ENCODE measurements at places on chromosomes 1 and 21.

GRCh38 chr1:34898330-34898761, 31.1 kb downstream of the DLGAP3 start:
- DNase-seq, result no peak

GRCh38 chr1:47562799-47563198, 125.0 kb downstream of the FOXD2 start:
- no peak for DNase-seq

DNA sequence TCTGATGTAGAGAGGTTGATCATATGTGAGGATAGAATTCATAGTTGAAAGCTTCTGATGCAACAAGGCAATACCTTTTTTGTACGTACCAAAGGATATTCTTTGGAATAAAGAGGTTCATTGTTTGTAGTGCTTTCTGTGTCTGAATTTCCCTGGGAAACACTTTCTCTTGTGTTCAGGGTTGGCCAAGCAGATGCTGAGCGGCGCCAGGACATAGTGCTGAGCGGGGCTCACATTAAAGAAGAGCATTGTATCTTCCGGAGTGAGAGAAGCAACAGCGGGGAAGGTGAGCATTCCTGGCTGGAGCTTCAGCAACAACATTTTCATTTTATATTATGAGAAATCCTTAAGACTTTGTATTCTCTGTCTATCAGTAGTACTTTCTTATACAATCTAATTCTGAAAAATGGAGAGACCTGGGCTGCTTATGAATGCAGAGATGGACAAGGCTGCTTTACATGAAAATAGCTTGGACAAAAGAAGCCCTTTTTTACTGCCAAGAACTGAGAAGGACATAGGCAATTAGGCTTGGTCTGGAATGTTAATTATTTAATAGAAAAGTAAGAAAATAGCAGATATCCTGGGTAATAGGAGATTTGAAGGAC, 85.2 kb downstream of the KIF1B start:
- no peak for DNase-seq

GRCh38 chr1:15424146-15424667, 14.0 kb upstream of the CTRC start:
- DNase-seq, result no peak

GRCh38 chr1:223401873-223402789, 8.9 kb downstream of the CCDC185 start:
- DNase-seq, result no peak

GRCh38 chr1:92985101-92985500, 23.8 kb upstream of the DIPK1A start:
- DNase-seq, result no peak

GRCh38 chr1:230431527-230431926, 5.4 kb upstream of the PGBD5 start:
- DNase-seq, result no peak

GRCh38 chr1:211775170-211775569, 55.4 kb downstream of the LPGAT1 start:
- DNase-seq, result no peak

DNA sequence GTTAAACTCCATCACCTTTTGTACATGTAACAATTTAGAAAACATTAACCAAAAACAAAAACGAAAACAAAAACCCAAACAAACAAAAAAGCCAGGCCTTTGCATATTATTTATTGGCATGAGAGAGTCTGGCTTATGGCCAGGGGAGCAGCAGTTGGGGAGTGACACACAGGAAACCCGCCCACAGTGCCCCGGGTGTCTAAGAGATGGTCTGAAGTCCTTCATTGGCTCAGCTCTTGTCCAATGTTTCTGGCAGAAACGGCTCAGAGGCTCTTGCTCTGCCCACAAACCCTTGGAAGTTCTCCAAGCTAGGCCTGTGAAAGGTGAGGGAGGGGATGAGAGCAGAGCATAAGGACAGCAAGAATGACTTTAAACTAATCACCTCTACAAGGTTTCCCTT, 131.5 kb downstream of the CNIH3 start:
- no peak for DNase-seq

DNA sequence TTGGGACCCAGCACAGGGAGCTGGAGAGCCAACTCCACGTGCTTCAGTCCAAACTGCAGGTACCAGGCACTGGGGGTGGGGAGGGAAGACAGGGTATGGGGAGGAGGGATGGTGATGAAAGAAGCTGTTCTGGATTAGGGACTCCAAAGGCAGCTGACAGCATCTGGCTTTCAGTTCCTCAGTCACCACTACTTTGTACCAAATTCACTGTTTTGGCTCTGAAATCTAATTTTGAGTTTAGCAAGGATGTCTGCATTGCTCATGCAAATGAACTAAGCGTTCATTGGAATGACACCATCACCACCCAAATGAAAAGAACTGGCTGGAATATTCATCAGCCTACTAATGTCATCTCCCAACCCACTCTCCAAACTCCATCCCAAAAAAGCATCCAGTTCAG, 8.7 kb downstream of the C1orf74 start:
- DNase-seq, result no peak

GRCh38 chr1:30472009-30472408, 251.4 kb downstream of the MATN1 start:
- DNase-seq, result no peak

DNA sequence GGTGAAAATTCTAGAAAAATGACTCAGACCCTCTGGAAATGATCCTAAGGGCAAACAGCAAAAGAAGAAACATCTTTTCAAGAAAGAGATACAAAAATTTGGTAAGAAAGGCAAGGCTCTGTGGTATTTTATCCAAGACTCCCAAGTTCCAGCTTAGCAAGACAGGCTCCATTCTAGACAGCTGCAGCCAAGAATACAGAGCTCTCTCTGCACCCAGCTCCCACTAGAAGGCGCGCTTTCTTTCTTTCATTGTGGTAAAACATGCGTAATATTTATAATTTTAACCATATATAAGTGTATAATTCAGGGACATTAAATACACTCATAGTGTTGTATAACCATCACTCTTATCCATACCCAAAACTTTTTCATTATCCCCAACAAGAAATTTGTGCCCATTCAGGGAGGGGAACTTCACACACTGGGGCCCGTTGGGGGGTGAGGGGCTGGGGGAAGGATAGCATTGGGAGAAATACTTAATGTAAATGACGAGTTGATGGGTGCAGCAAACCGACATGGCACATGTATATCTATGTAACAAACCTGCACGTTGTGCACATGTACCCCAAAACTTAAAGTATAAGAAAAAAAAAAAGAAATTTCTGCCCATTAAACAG, 2.2 kb upstream of the HFM1 start:
- DNase-seq, result no peak
